ENCODE measurements at places on chromosomes 5 and 9.

GRCh38 chr5:14489643-14490042, 91.9 kb upstream of the OTULINL start:
- no peak for DNase-seq

GRCh38 chr9:104686081-104686480, 8.2 kb upstream of the OR13D1 start:
- no peak for DNase-seq

- DNase-seq: no peak
These were observed 36.5 kb downstream of the MEF2C start for GRCh38 chr5:88846434-88846833.

GRCh38 chr5:102865171-102865509, 110.0 kb downstream of the PAM start:
- DNase-seq: no peak

GRCh38 chr9:38022203-38022895, 46.7 kb downstream of the SHB start:
- DNase-seq: no peak

DNA sequence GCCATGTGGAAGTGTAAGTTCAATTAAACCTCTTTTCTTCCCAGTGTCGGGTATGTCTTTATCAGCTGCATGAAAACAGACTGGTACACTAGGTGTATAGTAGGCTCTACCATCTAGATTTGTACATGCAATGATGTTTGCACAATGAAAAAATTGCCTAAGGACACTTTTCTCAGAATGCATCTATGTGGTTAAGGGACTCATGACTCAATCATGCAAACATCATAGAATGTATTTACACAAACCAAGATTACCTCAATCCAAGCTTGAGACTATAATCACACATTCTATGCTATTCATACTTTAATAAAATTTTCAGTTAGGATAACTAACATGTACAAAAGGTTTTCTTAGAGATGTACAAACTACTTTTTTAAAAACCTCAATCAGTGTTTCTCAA, 1164.5 kb downstream of the CDH12 start:
- DNase-seq: peak; percentile 78

DNA sequence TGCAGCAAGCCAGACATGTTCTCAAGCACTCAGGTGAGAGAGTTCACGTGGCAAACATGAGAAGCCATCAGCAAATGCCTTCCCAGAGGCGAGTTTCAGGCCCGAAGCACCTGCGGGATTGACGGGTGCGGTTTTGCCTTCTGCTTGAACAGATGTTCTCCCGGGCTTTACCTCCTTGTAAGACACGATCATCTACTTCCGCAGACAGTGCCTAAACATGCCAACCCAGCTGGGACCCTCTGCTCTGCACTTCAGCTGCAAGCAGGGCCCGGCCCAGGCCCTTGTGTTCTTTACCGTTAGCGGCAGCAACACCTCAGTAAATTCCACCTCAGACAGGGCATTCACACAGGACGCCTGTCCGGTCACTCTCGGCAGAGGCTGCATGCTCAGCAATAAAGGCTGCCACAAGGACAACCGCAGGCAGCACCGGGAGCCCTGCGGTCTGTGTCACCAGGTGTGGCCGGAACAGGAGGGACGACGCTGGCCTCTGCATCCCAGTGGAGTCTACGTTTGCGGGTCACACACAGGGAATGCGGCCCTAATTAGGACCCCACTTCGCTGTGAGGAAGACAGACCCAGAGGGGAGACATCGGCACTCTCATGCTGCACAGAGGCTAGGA, 139.6 kb downstream of the ROR2 start:
- DNase-seq: no peak

DNA sequence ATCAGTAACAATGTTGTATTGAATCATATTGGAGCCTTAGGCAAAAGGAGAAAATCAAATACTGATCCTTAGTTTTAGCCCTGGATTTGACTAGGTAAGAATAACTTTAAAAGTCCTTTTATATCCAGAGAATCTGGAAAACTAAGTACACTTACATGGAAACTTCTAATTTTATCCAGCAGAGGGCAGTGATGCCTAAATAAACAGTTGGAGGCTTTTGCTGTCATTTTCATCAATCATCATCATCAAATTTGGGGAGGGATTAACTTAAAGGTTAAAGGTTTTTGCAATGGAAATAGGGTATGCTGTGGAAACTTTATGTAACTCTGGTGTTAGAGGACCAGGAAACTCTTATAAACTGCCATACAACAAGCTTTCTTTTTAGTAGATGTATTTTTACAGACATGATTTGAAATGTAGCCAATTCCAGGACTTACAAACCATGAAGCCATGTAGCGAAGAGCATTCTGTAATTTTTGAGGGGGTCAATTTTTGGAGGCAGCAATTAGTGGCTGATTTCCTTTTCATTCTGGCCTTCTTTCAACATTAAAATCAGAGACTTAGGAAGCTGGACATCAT, 112.7 kb downstream of the OSTF1 start:
- DNase-seq: peak; percentile 11

GRCh38 chr5:77066823-77067442, 20.2 kb downstream of the ZBED3 start:
- peak; percentile 82 for DNase-seq

GRCh38 chr9:134240361-134240760, 76.0 kb upstream of the RNU6ATAC start:
- no peak for DNase-seq

DNA sequence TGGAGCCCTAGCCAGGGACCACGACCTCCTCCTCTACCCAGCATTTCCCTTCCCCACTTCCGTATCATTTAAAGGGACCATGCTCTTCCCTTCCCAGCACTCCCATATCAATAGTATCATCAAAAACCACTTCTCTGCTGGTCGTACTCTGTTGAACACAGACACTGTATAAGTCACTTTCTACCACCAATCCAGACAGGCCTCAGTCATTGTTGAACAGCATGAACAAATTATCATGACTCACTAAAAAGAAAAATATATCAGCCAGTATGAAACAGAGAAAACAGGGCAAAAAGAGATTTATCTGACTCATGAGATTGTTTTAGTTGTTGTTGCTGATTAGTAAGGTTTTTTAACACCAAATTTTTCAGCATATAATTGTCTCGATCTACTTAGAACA, 89.8 kb downstream of the CDKN2A start:
- peak; percentile 32 for DNase-seq

DNA sequence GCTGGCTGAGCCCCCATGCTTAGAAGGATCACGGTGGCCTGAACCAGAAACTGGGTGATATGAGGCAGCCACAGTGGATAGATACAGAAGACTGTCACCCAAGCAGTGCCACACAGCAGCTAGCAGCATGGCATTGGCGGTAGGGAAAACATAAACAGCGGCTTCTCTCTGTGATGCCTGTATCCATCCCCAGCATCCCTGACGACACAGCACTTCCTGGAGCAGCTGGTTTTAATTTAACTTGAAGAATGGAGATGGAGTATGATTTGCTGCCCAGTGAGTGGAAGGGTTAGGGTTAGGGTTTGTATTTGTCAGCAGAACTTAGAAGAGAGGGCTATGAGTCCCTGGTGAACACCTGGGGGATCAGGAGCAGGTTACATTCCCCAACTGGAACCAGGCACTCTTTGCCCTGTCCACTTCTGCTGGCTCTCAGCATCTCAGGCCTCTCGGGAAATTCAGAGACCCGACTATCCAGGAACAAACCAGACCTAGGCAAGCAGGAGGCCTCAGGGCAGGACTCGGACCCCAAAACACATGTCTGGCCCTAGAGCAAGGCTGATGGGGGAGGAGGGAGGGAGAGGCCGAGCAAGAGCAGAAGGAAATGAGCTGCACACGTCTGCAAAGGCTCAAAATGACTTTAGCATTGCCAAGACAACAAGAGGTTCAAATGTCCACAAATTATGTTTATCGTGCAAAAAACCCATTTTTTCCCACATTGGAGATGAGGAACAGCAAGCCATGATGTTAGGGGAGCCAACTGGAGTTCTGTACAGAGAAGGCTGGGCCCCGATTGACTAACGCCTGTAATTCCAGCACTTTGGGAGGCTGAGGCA, 6.5 kb upstream of the GGTA1 start:
- DNase-seq: no peak

DNA sequence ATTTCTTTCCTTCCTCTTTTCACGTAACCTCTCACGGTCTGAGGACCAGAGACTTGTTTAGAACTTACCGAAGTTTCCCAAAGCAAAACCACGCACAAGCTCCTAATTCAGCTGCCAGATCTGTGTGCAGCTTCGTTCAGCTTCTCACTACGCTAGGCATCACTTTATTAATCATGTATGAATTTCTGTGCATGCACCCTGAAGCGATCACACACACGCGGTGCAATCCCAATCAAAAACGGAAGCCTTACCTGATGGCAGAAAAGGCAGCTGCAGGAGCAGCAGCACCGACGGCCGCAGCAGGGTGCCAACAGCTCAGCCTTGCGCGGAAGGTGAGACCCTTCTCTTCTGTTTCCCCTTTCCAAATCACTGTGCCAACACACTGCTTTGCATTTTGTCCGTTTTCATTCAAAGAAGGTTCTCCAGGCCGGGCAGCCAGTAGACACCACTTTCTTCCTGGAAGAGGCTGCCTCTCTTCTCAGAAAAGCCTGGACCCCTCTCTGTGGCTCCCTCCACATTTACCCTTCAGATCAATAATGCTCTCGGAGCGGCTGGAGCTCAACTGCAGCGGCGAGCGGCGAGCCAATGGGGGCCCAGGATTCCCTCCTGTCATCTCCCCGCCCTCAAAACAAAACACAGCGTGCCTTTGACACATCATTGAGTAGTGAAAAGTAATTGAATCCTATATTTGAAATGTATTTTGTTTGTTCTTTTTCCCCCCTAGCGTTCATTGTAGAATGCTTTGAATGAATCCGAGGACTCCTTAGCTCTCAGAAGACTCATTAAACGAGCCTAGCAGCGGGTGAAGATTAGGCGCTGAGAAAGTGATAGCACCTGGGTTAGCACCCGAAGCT, at the start of gene CDH12:
TSS of gene CDH12 (minus strand) at position 538 of the 854 bp plus-strand sequence.
- no peak for DNase-seq

Data from HCEC 1CT (cell line).